Heart right ventricle (tissue), 16 donors: ENCODE measurements at places on chromosomes 4 and X. TPM values are rescaled to one million over a fixed set of nuclear protein-coding genes. Genes with fewer than 3 reads are reported as not detected.
A peak's percentile ranks its signal among the peaks of the same experiment; 100 is the strongest.

GRCh38 chr4:58669783-58670182 is 1559.6 kb upstream of the IGFBP7 start:
- H3K36me3 ChIP-seq: no peaks in the 10 kb centered on the region
- no peak overlapping the region for H3K4me3 ChIP-seq
- no peaks in the 10 kb centered on the region for H3K27me3 ChIP-seq
- no peaks in the 10 kb centered on the region for H3K4me1 ChIP-seq

- no peaks in the 10 kb centered on the region for H3K4me1 ChIP-seq
- H3K27me3 ChIP-seq: no peaks in the 10 kb centered on the region
- no peak overlapping the region for H3K4me3 ChIP-seq
- H3K27ac ChIP-seq: no peak overlapping the region
- no peaks in the 10 kb centered on the region for H3K36me3 ChIP-seq
Observed at GRCh38 chrX:29535212-29536162, 679.9 kb upstream of the MAGEB2 start.

GRCh38 chr4:129371065-129371464 is 275.1 kb downstream of the C4orf33 start:
- H3K4me1 ChIP-seq: no peaks in the 10 kb centered on the region
- no peaks in the 10 kb centered on the region for H3K36me3 ChIP-seq
- H3K27ac ChIP-seq: no peak overlapping the region
- no peak overlapping the region for H3K4me3 ChIP-seq

GRCh38 chrX:110022599-110023448 is 19.9 kb downstream of the TMEM164 start:
- no peaks in the 10 kb centered on the region for H3K36me3 ChIP-seq
- H3K27me3 ChIP-seq: no peaks in the 10 kb centered on the region
- peak overlapping the region; percentile 70 for H3K27ac ChIP-seq
- no peak overlapping the region for H3K4me3 ChIP-seq
- DNase-seq: no peak

GRCh38 chr4:8434251-8435073 is 6.1 kb downstream of the ACOX3 start:
- no peaks in the 10 kb centered on the region for H3K27me3 ChIP-seq
- peaks cover 70% of the 10 kb centered on the region for H3K4me1 ChIP-seq
- no peak overlapping the region for H3K27ac ChIP-seq
- no peak for DNase-seq
- no peaks in the 10 kb centered on the region for H3K36me3 ChIP-seq
- H3K4me3 ChIP-seq: no peak overlapping the region

DNA sequence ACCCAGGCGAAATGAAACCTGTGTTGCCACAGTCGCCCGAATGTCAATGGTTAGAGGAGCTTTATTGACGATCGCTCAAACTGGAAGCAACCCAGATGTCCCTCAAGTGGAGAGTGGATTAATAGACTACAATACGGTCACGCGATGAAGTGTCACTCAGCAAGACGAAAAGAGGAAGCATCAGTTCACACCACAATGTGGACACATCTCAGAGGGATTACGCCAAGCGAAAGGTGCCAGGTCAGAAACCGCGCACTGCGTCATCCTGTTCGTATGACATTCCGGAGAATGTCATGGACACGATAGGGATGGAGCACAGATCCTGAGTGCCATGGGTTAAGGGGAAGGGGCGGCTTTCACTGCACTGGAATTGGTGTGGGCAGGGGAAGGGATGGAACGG is 111.7 kb downstream of the HMX1 start:
- no peak for DNase-seq
- no peaks in the 10 kb centered on the region for H3K27me3 ChIP-seq
- no peaks in the 10 kb centered on the region for H3K4me1 ChIP-seq
- no peaks in the 10 kb centered on the region for H3K36me3 ChIP-seq
- no peak overlapping the region for H3K4me3 ChIP-seq

DNA sequence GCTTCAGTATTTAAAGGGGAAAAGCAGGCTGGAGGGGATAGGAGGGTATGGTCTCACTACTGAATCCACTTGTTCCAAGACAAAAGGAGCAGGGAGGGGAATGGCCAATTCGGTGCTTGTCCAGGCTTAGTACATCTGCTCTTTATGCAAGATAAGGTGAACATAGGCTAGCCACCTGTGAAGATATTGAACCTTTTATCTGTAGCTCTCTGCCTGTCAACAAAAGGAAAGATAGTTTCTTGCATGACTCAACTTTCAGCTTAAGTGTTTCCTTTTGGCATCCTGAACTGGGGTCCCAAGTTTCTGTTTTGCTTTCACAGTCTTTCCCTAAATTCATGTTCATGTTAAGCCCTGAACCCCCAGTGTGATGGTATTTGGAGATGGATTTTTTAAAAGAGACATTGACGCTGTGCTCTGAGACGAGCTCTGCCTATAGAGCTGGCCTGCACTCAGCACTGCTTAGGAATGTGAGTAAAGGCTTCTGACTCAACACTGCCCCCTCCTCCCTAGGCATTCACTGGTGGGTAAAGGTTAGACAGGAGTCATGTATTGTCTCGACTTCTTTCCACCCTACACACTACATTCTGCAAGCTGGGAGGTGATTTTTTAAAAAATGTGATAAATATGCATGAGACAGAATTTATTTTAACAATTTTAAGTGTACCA is 28.2 kb downstream of the FAM149A start:
- H3K36me3 ChIP-seq: no peaks in the 10 kb centered on the region
- no peak overlapping the region for H3K27ac ChIP-seq
- DNase-seq: no peak
- H3K4me3 ChIP-seq: no peak overlapping the region
- no peaks in the 10 kb centered on the region for H3K27me3 ChIP-seq

GRCh38 chrX:10474913-10475568 is 145.3 kb downstream of the MID1 start:
- peaks cover 5% of the 10 kb centered on the region for H3K4me1 ChIP-seq
- no peak overlapping the region for H3K27ac ChIP-seq
- no peak overlapping the region for H3K4me3 ChIP-seq
- peaks cover 31% of the 10 kb centered on the region for H3K36me3 ChIP-seq
- no peaks in the 10 kb centered on the region for H3K27me3 ChIP-seq

DNA sequence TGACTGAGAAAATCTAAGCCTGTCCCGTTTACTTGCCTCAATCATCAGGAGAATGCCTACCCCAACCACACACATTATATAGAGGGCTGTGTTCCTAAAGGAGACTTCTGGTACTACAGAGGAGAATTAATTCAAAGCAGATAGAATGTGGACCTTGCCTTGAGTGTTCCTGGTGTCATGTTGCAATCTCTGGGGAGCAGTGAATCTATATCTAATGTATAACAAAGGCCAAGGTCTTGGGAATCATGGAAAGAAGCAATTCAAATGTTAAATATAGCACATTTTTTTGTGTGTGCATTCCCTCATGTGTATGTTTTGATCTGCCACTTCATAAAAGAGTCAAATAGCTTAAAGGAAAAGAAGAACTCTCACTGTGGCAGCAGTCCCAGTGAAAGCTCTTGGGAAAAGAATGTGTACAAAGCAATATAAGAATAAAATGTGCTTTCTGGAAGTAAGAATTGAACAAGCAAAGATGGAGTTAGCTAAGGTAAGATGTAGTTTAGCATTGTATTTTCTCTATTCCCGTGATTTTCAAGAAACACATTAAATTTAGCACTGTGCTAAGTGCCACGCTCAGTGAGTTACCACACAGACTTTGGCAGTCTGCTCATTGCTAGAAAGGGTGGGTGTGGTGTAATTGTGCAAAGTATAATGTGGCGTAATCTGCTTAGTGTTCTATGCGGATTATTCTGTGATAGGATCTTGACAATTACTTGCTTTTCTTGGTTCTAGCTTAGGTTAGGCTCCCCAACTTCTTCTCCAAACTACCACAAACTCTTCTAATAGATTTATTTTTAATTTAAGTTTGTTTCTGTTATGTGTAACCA is 13.7 kb downstream of the ADH6 start:
- H3K4me3 ChIP-seq: no peak overlapping the region
- no peaks in the 10 kb centered on the region for H3K4me1 ChIP-seq

- no peak overlapping the region for H3K4me3 ChIP-seq
- H3K36me3 ChIP-seq: no peaks in the 10 kb centered on the region
- no peak overlapping the region for H3K27ac ChIP-seq
- peaks cover 41% of the 10 kb centered on the region for H3K4me1 ChIP-seq
Observed at GRCh38 chr4:8315435-8316250, 46.1 kb downstream of the HTRA3 start.

GRCh38 chr4:98345838-98346237 is 84.7 kb downstream of the RAP1GDS1 start:
- peaks cover 7% of the 10 kb centered on the region for H3K36me3 ChIP-seq
- H3K27me3 ChIP-seq: no peaks in the 10 kb centered on the region
- H3K27ac ChIP-seq: no peak overlapping the region
- H3K4me3 ChIP-seq: no peak overlapping the region
- no peak for DNase-seq

- no peaks in the 10 kb centered on the region for H3K36me3 ChIP-seq
- H3K4me3 ChIP-seq: no peak overlapping the region
- DNase-seq: no peak
- H3K27ac ChIP-seq: no peak overlapping the region
- no peaks in the 10 kb centered on the region for H3K27me3 ChIP-seq
Observed at GRCh38 chr4:189463734-189464133, 476.9 kb upstream of the FRG1 start.

- H3K4me1 ChIP-seq: no peaks in the 10 kb centered on the region
- H3K27ac ChIP-seq: no peak overlapping the region
- H3K4me3 ChIP-seq: peak overlapping the region; percentile 68
- H3K27me3 ChIP-seq: peaks cover 46% of the 10 kb centered on the region
Observed at GRCh38 chr4:5707366-5707765, 993 bp downstream of the EVC2 start.

GRCh38 chr4:62226082-62226481 is 1026.0 kb downstream of the ADGRL3 start:
- no peaks in the 10 kb centered on the region for H3K27me3 ChIP-seq
- no peak overlapping the region for H3K27ac ChIP-seq
- H3K36me3 ChIP-seq: no peaks in the 10 kb centered on the region
- no peak for DNase-seq
- H3K4me3 ChIP-seq: no peak overlapping the region
- H3K4me1 ChIP-seq: peaks cover 7% of the 10 kb centered on the region

GRCh38 chr4:56048383-56048701 is 99.6 kb downstream of the CEP135 start:
- no peaks in the 10 kb centered on the region for H3K36me3 ChIP-seq
- no peak overlapping the region for H3K27ac ChIP-seq
- no peak for DNase-seq
- peaks cover 13% of the 10 kb centered on the region for H3K4me1 ChIP-seq
- peaks cover 71% of the 10 kb centered on the region for H3K27me3 ChIP-seq

DNA sequence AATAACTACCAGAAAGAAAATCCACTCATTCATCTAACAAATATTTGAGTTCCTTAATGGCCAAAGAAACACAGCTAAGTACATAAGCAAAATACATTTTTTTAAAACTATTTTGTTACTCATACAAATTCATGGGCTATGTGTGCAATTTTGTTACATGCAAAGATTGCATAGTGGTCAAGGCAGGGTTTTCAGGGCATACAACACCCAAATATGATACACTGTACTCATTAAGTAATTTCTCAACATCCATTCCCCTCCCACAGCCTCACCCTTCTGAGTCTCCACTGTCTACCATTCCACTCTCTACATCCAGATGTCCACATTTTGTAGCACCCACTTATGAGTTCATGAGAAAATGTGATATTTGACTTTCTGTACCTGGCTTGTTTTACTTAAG is 58.2 kb downstream of the BRWD3 start:
- no peaks in the 10 kb centered on the region for H3K27me3 ChIP-seq
- no peak overlapping the region for H3K27ac ChIP-seq
- no peaks in the 10 kb centered on the region for H3K36me3 ChIP-seq
- H3K4me1 ChIP-seq: no peaks in the 10 kb centered on the region
- no peak overlapping the region for H3K4me3 ChIP-seq

DNA sequence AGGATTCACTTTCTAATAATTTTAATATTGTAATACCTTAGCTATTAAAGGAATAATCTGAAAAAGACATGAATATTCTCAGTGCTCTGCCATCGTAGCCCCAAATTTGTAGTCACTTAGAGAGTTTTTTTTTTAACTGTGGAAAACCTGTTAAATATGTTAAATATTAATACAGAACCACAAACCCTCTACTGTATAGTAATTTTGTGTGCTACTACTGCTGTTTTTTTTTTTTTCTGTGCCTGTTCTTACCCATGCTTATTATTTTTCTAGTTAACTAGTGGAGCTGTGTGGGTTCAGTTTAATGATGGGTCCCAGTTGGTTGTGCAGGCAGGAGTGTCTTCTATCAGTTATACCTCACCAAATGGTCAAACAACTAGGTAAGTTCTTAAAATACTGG is 15.8 kb downstream of the PLK4 start:
- DNase-seq: no peak
- no peaks in the 10 kb centered on the region for H3K4me1 ChIP-seq
- H3K36me3 ChIP-seq: peaks cover 55% of the 10 kb centered on the region
- no peak overlapping the region for H3K27ac ChIP-seq
- H3K4me3 ChIP-seq: no peak overlapping the region

DNA sequence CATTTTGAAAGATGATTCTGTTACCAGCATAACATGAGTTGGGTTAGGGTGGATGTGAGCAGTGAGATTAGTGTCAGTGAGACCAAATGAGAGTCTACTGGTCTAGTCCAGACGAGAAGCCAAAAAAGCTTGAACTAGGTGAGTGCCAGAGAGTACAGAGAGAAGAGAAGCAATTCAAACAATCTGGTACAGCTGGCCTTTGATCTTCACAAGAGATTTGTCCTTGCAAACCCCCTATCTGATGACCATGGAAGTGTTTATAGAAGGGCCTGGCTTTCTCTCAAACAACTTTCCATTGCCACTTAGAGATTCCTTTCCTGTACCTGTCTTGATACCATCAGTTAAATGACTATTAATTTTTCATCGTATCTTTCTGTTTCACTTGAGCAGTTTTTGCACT is 128.5 kb downstream of the PPA2 start:
- no peaks in the 10 kb centered on the region for H3K27me3 ChIP-seq
- H3K27ac ChIP-seq: no peak overlapping the region
- no peak overlapping the region for H3K4me3 ChIP-seq
- H3K36me3 ChIP-seq: no peaks in the 10 kb centered on the region

- no peaks in the 10 kb centered on the region for H3K36me3 ChIP-seq
- H3K27ac ChIP-seq: no peak overlapping the region
- no peaks in the 10 kb centered on the region for H3K27me3 ChIP-seq
Observed at GRCh38 chr4:59060002-59060846, 1950.0 kb upstream of the IGFBP7 start.

- no peaks in the 10 kb centered on the region for H3K27me3 ChIP-seq
- peak overlapping the region; percentile 44 for H3K27ac ChIP-seq
- peaks cover 2% of the 10 kb centered on the region for H3K4me1 ChIP-seq
- no peak overlapping the region for H3K4me3 ChIP-seq
- H3K36me3 ChIP-seq: no peaks in the 10 kb centered on the region
Observed at GRCh38 chr4:6768539-6768905, 14.0 kb upstream of the KIAA0232 start.

Gene MAGEA1
- total RNA-seq: not detected

Gene NCBP2L
- not detected for total RNA-seq

Gene USP17L20
- total RNA-seq: not detected

Gene PRSS12
- total RNA-seq: not detected

Gene PABPC4L
- 0.64 TPM for total RNA-seq

Gene PAGE5
- total RNA-seq: not detected

Gene AMBN
- total RNA-seq: not detected

Gene GDPD2
- total RNA-seq: not detected

Gene ADH1C
- total RNA-seq: 1.0 TPM

Gene MAGED4B
- 0.88 TPM for total RNA-seq

Gene GRPR
- total RNA-seq: 0.19 TPM

Gene ZNF630
- total RNA-seq: 3.5 TPM

Gene ARAP2
- 6.8 TPM for total RNA-seq

Gene NSG1
- total RNA-seq: 1.4 TPM
